ENCODE measurements at places on chromosomes 12 and 14.

GRCh38 chr12:113471619-113472171 is at the start of gene LHX5:
Gene LHX5, minus strand, starts transcription at chr12:113471871. Its CDS starts 373 bp downstream, at chr12:113471498.
- peaks cover 3% of the 10 kb centered on the region for H3K27me3 ChIP-seq
- H3K27ac ChIP-seq: no peak within 1 kb of the TSS
- no peaks in the 10 kb centered on the region for H3K36me3 ChIP-seq
- peak within 1 kb of the TSS; percentile 4 for H3K4me3 ChIP-seq
- peak; percentile 38 for DNase-seq
- H3K4me1 ChIP-seq: peaks cover 11% of the 10 kb centered on the region

DNA sequence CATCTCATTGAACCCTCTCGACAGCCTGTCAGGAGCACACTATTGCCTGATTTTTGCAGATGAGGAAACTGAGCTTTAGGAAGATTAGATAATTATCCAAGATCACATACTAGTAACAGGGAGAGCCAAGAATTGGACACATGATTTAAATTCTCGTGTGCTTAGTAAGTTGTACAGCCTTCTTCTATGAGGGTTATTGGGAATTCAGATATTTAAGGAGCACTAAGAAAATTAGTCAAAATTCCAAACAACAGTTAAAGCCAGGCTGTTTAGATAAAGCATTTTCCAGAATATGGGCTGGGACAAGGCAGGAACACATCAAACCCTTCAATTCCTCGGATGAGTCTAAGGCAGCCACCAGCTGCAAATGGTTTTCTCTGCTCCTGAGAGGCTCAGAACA is 148.8 kb downstream of the TMEM30B start:
- H3K4me1 ChIP-seq: no peaks in the 10 kb centered on the region
- no peaks in the 10 kb centered on the region for H3K36me3 ChIP-seq
- H3K27me3 ChIP-seq: no peaks in the 10 kb centered on the region
- no peak for DNase-seq
- no peak overlapping the region for H3K4me3 ChIP-seq

DNA sequence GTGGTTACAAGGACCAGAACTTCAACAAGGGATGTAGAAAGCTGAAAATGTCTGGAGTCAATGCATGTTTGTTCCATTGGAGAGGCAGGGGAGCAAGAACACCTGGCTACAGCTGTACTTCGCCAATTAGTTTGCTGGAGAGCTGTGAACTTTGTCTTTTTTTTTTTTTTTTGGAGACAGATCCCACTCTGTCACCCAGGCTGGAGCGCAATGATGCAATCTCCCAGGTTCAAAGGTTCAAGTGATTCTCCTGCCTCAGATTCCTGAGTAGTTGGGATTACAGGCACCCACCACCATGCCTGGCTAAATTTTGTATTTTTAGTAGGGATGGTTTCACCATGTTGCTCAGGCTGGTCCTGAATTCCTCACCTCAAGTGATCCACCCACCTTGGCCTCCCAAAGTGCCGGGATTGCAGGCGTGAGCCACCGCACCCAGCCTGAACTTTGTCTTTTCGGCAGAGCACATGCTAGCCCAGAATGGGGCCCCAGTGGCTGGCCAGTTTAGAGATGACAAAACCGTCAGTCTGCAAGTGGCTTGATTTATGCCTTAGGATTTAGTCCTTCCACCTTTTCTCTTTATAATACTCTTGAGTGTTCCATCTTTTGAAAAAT is 55.5 kb downstream of the AVPR1A start:
- no peak for DNase-seq
- no peaks in the 10 kb centered on the region for H3K27me3 ChIP-seq
- H3K27ac ChIP-seq: no peak overlapping the region
- peaks cover 9% of the 10 kb centered on the region for H3K4me1 ChIP-seq
- H3K36me3 ChIP-seq: no peaks in the 10 kb centered on the region

DNA sequence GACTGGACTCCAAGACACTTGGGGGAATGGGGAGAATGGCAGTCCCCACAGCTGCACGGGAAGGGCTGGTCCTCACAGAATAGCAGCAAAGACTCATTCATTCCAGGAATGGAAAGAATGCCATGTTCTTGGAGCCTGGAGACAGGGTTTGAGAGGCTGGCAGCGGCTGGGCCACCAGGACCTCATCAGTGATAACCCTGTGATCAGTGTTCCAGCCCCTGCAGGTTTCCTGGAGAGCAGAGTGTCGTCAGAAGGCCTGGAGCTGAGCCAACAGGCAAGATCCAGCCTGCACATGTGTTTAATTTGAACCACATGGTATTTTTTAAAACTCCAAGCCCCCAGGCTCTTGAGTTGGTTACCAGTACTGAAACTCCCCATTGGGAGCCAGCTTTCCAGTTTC is 11.3 kb downstream of the BDKRB1 start:
- no peak overlapping the region for H3K27ac ChIP-seq
- H3K27me3 ChIP-seq: no peaks in the 10 kb centered on the region
- no peaks in the 10 kb centered on the region for H3K4me1 ChIP-seq
- H3K36me3 ChIP-seq: no peaks in the 10 kb centered on the region
- H3K4me3 ChIP-seq: no peak overlapping the region
- DNase-seq: no peak

DNA sequence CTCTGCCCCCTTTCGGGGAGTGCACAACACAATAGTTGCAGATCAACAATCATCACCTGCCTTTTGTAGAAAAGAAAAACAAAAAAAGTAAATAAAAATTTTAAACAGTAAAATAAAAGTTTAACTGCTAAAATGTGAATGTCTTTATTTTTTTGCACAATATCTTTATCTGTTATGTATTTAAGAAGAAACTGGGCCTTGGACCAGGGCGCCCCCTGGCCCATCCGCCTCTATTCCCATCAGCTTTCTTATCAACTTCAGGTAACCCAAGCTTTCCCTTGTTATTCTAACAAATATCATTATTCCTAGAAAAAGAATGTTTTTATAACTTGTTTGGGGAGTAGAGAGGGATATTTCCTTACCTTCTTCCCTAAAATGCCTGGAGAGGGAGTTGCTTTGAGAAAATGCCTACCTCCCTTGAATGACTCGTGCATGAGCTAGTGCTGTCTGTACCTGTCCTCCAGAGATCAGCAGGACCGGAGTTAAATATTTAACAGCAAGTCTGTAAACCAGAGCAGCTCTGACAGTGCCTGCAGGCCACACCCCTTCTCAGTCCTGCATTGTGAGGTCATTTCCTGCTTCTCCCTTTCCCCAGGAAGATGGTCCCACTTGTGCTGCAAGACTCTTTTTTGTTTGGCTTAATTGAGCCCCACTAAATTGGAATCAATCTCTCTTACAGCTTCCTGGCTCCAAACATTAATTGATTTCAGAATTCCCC is 192.8 kb upstream of the RGS6 start:
- H3K4me3 ChIP-seq: no peak overlapping the region
- no peak overlapping the region for H3K27ac ChIP-seq
- H3K27me3 ChIP-seq: no peaks in the 10 kb centered on the region
- no peak for DNase-seq

DNA sequence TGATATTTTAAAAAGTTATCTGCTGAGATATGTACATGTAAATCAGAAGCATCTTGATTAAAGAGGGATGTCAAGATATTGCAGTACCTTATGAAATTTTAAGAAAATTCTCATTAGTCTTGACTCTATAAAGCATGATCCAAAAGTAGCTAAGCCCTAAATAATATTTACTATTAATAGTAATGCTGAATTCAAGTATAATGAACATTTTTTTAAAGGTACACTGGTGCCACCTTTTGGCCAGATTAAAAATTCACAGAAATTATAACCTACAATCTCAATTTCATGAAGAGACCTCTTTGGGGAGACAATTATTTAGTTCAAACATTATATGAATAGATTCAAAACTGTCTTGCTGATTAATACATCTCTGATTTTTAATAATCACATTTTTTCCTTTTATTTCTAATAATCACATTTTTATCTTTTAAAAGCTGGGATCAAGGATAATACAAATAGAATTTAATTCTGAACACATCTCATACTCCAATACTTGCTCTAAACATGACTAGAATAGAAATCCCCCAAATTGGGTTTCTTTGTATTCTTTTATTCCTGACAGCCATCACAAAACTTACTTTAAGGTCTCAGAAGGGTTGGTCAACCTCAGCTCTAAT is 13.4 kb downstream of the AKAP5 start:
- no peaks in the 10 kb centered on the region for H3K36me3 ChIP-seq
- H3K4me3 ChIP-seq: no peak overlapping the region
- H3K27ac ChIP-seq: no peak overlapping the region

DNA sequence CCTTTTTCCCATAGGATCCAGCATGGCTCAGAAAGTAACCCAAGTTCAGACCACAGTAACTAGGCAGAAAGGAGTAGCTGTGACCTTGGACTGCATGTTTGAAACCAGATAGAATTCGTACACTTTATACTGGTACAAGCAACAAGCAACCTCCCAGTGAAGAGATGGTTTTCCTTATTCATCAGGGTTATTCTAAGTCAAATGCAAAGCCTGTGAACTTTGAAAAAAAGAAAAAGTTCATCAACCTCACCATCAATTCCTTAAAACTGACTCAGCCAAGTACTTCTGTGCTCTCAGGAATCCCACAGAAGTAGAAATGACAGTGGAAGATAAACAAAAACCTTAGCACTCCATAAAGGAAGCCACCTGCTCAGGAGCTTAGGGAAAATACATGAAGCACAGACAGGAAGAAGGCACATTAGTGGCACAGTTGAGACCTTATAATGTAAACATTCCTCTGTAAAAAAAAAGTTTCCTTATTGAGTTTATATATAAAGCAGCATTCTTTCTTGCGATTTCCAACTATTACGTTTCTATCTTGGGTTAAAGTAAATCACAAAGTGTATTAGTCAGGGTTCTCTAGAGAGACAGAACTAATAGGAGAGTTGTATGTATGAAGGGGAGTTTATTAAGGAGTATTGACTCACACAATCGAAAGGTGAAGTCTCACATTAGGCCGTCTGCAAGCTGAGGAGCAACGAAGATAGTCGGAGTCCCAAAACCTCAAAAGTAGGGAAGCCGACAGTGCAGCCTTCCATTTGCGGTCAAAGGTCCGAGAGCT is 398.4 kb downstream of the DAD1 start:
- no peak overlapping the region for H3K27ac ChIP-seq
- H3K27me3 ChIP-seq: no peaks in the 10 kb centered on the region

GRCh38 chr14:80381807-80382363 is 170.6 kb upstream of the DIO2 start:
- H3K36me3 ChIP-seq: no peaks in the 10 kb centered on the region
- no peak overlapping the region for H3K4me3 ChIP-seq
- H3K27me3 ChIP-seq: no peaks in the 10 kb centered on the region
- H3K27ac ChIP-seq: no peak overlapping the region

DNA sequence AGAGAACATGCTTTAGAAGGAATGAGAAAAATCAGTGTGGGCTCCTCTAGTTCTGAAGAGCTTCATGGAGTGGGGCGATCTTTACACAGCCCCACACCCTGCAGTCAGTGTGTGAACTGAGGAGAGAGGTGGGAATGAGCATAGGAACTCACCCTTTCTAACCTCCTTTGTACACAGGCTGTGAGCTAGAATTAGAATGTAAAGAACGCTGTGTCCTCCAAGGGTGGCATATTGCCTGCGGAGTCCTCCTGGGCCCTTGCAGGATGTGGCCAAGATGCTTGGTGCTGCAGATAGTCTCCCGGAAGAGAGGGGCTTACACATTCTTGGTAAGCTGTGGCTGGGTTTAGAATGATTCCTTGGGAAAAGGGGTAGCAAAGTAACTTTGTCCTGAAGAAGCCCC is 43.9 kb downstream of the NINJ2 start:
- H3K4me1 ChIP-seq: peaks cover 21% of the 10 kb centered on the region
- H3K27ac ChIP-seq: no peak overlapping the region
- no peaks in the 10 kb centered on the region for H3K36me3 ChIP-seq
- no peaks in the 10 kb centered on the region for H3K27me3 ChIP-seq
